DMS53 (cell line): ENCODE measurements at places on chromosomes 3 and 15.

DNA sequence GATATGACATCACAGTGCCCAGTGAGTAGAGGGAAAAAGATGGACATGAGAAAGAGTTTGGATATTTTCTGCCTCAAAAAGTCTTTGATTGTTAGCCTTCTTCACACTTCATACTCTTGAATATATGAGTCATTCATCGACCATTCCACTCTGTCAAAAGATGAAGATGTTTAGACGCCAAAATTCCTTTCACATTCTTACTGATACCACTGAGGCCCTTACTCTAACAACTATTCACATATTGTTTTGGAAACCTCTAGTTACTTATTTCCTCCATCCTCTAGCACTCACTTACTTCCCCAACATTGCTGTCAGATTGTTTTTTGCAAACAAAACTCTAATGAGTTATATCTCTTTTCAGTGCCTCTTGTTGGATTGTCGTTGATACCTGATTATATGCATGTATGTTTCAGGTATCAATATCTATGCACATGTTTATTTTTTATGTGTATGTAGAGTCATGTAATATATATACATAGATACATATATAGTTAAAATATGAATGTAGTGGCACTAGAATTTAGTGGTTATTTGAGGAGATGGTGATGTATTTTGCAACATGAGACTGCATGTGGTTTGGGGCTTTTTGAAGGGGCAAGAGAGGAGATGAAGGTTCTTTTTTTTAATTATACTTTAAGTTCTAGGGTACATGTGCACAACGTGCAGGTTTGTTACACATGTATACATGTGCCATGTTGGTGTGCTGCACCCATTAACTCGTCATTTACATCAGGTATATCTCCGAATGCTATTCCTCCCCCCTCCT lies 40.0 kb upstream of the OR5H6 start:
- DNase-seq, result no peak

DNA sequence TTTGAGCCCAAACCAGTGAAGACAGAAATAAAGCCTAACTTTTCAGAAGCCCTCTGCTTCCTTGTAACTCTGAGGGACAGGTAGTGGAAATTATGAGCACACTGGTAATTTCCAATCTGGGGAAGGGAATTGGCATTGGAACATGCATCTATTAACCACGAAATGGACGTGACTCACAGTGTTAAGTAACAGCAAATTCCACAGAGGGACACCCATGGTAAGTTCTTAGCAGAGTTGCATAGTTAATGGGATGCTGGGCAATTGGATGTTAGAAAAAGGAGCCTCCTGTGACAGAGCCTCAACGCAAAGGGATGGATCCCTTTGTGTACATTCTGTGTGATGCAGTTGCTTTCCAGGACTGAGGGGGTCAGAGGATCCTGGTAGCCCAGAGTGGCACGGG lies 168.6 kb downstream of the SEMA6D start:
- DNase-seq, result no peak

GRCh38 chr15:100082761-100083402 lies 258.9 kb downstream of the ADAMTS17 start:
- DNase-seq, result no peak

- peak; percentile 82 for DNase-seq
Observed at GRCh38 chr3:179739816-179740594, 87.2 kb downstream of the USP13 start.

DNA sequence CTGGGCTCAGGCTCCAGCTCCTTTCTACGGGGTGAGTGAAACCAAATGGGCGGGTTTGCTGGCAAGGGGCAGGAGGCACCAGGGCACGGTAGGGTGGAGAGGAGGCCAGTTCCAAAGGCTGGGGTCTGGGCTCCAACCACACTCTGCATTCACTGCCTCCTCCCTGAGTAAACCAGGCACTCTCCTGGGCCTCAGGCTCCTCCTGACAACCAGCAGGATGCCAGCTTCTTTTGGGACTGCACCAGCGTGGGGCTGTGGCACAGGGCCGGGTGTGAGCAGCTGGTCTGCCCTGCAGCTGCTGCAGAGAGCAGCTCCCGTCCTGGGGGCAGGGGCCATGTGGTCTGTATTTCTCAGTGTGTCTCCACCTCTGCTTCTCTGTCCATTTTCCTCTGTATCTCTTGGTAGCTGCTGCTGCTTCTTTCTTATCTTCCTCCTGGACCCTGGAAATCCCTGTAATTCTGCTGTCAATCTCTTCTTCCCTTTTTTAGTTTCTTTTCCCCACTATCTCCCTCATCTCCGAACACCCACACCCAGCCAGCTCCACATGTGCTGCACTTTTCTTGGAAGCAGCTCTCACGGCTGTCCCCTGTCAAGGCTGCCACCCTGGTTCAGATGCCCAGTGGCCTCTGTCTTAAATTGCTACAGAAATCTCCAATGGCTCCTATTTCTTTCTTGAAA lies 54.9 kb upstream of the TBC1D21 start:
- DNase-seq, result no peak

- no peak for DNase-seq
Observed at GRCh38 chr3:541062-541801, 344.7 kb downstream of the CHL1 start.

DNA sequence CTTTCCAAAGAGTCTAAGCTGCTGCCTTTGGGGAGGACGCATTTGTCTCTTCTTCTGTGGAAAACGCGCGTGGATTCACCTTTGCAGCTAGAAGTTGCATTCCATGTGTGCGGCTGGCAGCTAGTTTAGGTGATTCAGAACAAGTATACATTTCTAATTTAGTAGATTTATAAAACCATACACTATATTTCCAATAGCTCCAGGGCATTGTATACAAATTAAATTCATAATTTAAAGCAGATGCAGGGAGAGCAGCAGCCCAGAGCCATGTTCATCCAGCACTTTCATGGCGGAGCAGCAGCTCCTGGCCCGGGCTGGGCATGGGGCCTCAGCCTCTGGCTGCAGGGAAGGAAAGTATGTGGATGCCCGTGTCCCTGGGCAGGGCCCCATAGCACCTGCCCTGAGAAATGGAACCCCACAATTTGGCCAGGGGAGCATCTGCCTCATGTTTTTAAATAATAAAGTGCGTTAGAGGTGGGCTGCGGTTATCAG lies 42.8 kb upstream of the SEC22A start:
- no peak for DNase-seq

DNA sequence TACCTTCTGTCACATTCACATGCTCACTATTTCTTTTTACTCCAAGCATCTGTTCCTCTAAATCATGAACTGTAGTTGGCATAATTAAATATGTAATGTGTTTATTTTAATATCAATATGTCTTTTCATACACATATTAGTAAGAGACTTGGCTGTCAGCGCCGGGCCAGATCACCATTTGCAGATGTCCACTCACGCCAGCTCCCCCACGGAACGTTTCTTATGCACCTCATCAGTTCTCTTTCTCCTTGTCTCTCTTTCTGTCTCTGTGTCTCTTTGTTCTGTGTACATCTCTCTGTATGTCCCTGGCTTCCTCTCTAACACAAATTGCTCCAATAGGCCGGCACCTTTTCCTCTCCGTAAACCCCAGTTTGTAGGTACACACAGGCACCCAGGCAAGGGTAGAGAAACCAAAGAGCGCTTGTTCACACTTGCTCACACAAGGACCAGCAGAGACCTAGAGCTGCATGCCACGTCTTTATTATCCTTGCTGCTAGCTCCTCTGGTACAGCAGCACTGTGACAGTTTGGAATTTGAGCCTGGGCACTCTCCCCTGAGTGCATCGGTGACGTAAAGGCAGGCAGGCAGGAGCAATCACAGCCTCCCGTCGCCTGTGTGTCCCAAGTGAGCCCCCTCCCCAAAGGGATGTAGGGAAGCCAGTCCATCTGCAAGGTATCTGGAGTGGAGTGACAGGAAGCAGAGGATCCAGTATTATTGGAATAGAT lies 40.4 kb downstream of the CACNA1D start:
- peak; percentile 21 for DNase-seq

GRCh38 chr3:166420071-166420470 lies 582.8 kb upstream of the BCHE start:
- DNase-seq, result no peak

GRCh38 chr15:48373821-48374451 lies 42.7 kb downstream of the DUT start:
- peak; percentile 4 for DNase-seq

GRCh38 chr3:20528180-20528770 lies 342.3 kb upstream of the SGO1 start:
- no peak for DNase-seq

GRCh38 chr3:69409831-69410230 lies 23.9 kb upstream of the FRMD4B start:
- DNase-seq, result no peak

DNA sequence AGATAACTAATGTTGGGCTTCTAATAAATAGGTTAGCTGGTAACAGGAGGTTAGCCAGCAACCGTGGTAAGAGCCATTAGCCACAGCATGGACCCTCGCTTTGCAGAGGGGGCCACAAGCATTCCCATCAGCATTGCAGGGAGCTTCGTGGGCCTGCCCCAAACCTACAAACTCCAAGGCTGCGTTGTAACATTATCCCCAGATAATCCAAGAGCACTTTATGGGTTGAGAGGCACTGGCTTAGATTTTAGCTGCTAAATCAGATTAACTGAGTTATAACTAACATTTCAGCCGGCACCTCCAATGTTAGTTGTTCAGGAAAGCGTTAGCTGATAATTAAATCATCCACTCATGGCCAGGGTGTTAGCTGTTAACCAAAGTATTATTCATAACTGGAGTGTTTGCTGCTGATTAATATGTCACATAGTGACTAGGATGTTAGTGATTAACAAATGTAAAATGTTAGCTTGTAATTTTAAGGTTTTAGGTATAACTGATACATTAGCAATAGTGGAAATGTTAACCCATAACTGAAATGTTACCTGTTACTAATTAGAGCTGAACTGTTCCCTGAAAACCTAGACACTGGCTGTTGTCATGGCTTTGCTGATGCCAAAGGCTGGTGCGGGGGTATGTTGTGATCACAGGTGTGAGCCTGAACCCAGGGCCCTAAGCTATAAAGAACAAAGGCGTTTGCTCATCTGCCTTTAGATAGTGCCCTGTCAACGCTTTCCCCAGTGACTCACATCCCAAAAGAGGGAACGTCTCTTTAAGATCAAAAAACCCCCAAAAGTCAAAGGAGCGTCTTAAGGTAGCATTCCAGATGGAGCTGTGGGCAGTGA lies 56.2 kb downstream of the SLC6A6 start:
- no peak for DNase-seq

- no peak for DNase-seq
Observed at GRCh38 chr3:64240959-64241358, 15.7 kb upstream of the PRICKLE2 start.

- no peak for DNase-seq
Observed at GRCh38 chr3:73568371-73568862, 56.3 kb downstream of the PDZRN3 start.

- no peak for DNase-seq
Observed at GRCh38 chr3:104591776-104592175, 774.9 kb upstream of the ALCAM start.

DNA sequence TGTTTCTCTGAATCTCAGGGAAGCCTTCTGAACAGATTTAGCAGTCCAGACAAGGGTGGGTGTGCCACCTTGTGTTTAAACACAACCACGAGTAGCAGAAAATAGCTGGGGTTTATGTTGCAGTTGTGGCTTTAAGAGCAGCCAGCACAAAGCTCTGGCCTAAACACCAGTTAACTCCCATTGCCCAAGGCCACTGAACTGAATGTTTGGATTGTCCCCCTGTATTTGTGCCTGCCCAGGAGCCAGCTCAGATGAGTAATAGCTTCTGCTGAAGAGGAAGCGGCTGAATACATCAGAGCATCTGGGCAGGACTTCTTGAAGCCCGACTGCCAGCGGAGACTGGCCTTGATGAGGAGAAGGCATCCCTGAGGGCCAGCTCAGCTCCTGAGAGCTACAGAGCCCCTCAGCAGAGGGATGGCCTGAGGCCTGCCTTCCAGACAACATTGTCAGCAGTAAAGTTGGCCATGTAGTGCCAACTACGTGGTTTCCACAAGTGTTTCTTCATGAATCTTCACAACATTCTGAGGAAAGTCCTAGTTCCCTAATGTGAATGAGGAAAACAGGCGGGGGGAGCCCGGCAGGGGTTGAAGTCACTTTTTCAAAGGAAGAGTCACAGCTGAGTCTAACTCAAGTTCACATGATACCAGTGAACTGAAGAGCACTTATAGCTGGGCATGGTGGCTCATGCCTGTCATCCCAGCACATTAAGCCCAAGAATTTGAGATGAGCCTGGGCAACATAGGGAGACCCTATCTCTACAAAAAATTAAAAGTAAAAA lies 65.8 kb upstream of the ZBTB38 start:
- no peak for DNase-seq

DNA sequence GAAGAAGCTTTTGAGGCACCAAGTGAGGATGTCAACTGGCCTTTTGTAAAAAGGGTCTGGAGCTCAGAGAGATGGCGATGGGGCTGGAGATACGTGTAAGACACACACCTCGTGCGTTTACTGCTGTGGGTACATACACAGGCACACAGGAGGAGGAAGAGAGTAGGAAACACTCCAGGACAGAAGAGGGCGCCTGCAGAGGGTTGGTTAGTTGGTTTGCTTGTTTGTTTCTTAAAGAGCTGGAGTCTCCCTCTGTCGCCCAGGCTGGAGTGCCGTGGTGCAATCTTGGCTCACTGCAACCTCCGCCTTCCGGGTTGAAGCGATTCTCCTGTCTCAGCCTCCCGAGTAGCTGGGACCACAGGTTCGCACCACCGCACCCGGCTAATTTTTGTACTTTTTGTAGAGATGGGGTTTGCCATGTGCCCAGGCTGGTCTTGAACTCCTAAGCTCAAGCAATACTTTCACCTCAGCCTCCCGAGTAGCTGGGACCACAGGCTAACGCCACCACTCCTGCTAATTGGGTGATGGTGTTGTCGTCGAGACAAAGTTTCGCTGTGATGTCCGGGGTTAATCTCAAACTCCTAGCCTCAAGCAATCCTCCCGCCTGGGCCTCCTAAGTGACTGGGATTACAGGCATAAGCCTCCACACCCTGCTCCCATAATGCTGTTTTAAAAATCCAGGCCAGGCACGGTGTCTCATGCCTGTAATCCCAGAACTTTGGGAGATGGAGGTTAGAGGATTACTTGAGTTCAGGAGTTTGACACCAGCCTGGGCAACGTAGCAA lies 1.3 kb upstream of the PRR20G start:
- peak; percentile 12 for DNase-seq

DNA sequence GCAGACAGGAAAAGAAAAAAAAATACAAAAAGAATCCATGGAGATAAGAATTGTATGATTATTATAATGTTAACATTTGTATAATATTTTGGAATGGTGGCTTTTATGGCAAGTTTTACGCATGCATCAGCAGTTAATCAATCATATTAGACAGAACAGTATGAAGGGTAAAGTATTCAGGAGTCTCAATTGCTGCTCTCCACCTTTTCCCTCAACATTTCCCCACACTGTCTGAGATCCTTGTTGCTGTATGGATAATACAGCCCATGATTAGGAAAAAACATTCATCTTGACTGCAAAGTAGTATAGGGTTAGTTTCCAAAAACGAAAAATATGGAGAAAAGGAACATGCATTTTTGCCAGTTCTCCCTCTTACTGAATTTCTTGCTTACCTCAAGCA lies 755.3 kb upstream of the ARPP21 start:
- DNase-seq, result no peak

DNA sequence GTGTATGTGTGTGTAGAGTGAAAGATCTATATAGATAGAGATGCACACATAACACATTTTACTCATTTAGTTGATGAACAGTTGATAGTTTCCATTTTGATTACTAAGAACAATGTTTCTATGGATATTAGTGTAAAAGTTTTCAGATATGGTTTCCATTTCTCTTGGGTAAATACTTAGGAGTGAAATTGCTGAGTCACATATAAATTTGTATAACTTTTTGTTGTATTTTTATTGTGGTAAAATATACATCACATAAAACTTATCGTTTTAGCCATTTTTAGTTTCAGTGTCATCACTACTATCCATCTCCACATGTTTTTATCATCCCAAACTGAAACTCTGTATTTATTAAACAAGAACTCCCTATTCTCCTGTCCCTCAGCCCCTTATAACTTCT lies 258.3 kb downstream of the RYR3 start:
- DNase-seq, result no peak

- DNase-seq, result no peak
Observed at GRCh38 chr3:64917914-64918453, 230.2 kb upstream of the ADAMTS9 start.
